ENCODE measurements at places on chromosomes 1 and 21. TPM values are rescaled to one million over a fixed set of nuclear protein-coding genes. Genes with fewer than 3 reads are reported as not detected.

The CORT gene
- not detected for total RNA-seq

The MSH4 gene
- 0.09 TPM for total RNA-seq

The HNRNPU gene
- 398 TPM for total RNA-seq

The SLAMF7 gene
- total RNA-seq: not detected

The RXFP4 gene
- not detected for total RNA-seq

The PLA2G4A gene
- 10.6 TPM for total RNA-seq

GRCh38 chr1:95716097-95716496 is 482.1 kb downstream of the RWDD3 start:
- no peaks in the 10 kb centered on the region for H3K36me3 ChIP-seq
- H3K27me3 ChIP-seq: no peaks in the 10 kb centered on the region
- H3K4me3 ChIP-seq: no peak overlapping the region

DNA sequence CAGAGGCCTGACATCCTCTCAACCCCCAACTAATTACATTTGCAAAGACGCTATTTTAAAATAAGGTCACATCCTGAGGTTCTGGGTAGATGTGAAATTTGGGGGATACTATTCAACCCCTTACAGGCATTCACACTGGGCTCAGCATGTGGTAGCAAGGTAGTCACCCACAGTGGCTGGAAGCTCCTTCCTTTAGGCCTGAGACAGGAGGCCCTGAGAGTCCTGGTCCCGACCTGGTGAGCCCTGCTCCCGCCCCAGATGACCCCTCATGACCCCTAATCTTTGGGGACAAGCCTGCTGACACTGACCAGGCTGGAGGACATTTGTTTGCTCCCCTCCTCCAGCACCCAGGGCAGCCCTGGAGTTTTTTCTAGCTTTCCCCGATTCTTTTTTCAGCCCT is 225.9 kb downstream of the DYRK1A start:
- H3K27ac ChIP-seq: no peak overlapping the region
- no peaks in the 10 kb centered on the region for H3K36me3 ChIP-seq
- DNase-seq: no peak
- H3K4me3 ChIP-seq: no peak overlapping the region
- no peaks in the 10 kb centered on the region for H3K27me3 ChIP-seq
- H3K4me1 ChIP-seq: no peaks in the 10 kb centered on the region

DNA sequence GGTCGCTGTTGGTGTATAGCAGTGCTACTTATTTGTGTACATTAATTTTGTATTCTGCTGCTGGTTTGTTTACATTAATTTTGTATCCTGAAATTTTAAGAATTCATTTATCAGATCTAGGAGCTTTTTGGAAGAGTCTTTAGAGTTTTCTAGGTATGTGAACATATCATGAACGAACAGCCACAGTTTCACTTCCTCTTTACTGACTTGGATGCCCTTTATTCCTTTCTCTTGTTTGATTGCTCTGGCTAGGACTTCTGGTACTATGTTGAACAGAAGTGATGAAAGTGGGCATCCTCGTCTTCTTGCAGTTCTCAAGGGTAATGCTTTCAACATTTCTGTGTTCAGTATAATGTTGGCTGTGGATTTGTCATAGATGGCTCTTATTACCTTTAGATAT is 1757.9 kb downstream of the BRINP3 start:
- no peak overlapping the region for H3K4me3 ChIP-seq
- DNase-seq: no peak
- H3K27me3 ChIP-seq: no peaks in the 10 kb centered on the region
- H3K36me3 ChIP-seq: no peaks in the 10 kb centered on the region
- no peak overlapping the region for H3K27ac ChIP-seq

GRCh38 chr1:100036718-100037655 is 67.2 kb downstream of the SLC35A3 start:
- H3K27ac ChIP-seq: peak overlapping the region; percentile 96
- H3K27me3 ChIP-seq: no peaks in the 10 kb centered on the region
- no peaks in the 10 kb centered on the region for H3K36me3 ChIP-seq
- peak; percentile 48 for DNase-seq
- H3K4me3 ChIP-seq: peak overlapping the region; percentile 99
- peaks cover 24% of the 10 kb centered on the region for H3K4me1 ChIP-seq

DNA sequence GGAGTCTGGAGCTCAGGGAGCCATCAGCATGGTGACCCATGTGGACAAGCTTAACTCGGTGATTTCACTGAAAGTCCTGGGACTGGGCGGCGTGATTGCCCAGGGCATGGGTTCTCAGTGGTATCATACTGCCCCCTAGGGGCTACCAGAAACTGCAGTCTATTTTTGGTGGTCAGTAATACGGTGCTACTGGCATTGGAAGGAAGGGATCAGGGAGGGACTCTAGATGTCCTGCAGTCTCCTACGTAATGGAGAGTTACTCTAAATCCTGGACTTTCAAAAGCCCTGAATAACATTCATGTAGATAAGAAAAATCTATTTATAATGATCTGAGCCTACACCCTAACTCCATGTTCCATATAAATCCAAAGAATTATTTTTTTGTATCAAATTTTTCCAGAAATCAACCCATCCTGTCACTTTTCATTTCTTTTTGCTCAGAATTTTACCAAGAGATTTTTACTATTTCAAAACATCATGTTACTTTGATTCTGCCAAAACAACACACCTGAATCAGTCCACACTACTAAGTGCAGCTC is 37.3 kb downstream of the PABPC4 start:
- no peaks in the 10 kb centered on the region for H3K4me1 ChIP-seq
- peak; percentile 75 for DNase-seq
- peaks cover 2% of the 10 kb centered on the region for H3K36me3 ChIP-seq
- H3K27me3 ChIP-seq: no peaks in the 10 kb centered on the region

GRCh38 chr1:234968451-234968850 is 160.2 kb downstream of the TOMM20 start:
- no peaks in the 10 kb centered on the region for H3K27me3 ChIP-seq
- no peak overlapping the region for H3K4me3 ChIP-seq
- DNase-seq: no peak
- no peak overlapping the region for H3K27ac ChIP-seq
- no peaks in the 10 kb centered on the region for H3K36me3 ChIP-seq

DNA sequence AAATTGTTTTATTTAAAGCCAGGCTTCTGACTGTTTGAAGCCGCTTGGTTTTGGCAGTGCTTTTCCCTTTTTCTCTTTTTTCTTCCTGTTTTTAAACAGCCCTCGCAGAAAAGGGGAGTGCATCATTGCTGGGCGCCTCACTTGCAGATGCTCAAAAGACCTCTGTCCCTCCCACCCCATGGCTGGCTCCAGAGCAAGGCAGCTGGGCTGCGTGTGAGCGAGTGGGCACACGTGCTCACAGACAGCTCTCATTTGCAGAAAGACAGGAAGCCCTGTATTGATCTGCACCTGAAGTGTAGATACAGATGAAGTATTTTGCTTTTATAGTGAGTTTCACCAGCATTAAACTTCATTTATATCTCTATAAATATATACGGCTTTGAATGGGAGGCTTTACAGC is 8.8 kb downstream of the TNR start:
- no peak overlapping the region for H3K4me3 ChIP-seq
- no peak overlapping the region for H3K27ac ChIP-seq
- H3K4me1 ChIP-seq: no peaks in the 10 kb centered on the region
- H3K36me3 ChIP-seq: no peaks in the 10 kb centered on the region
- H3K27me3 ChIP-seq: no peaks in the 10 kb centered on the region

DNA sequence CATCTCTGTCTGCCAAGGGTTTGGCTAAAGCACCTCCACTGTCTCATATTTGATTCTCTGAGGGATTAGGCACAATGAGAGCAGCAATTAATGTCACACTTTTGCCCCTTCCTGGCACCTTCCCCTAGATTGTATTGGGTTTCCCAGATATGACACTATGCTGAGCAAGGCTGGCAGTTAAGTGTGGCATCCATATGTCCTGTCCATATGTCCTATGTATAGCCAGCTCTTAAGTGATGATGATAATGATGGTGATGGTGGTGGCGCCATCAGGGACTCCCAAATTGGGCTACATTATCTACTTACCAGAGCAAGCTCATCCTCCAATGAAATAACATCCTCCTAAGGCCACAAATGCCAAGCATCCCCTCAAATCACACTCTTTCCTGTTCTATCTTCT is 13.5 kb upstream of the LORICRIN start:
- no peaks in the 10 kb centered on the region for H3K36me3 ChIP-seq
- H3K27me3 ChIP-seq: no peaks in the 10 kb centered on the region
- H3K4me1 ChIP-seq: no peaks in the 10 kb centered on the region
- no peak overlapping the region for H3K4me3 ChIP-seq
- H3K27ac ChIP-seq: no peak overlapping the region

DNA sequence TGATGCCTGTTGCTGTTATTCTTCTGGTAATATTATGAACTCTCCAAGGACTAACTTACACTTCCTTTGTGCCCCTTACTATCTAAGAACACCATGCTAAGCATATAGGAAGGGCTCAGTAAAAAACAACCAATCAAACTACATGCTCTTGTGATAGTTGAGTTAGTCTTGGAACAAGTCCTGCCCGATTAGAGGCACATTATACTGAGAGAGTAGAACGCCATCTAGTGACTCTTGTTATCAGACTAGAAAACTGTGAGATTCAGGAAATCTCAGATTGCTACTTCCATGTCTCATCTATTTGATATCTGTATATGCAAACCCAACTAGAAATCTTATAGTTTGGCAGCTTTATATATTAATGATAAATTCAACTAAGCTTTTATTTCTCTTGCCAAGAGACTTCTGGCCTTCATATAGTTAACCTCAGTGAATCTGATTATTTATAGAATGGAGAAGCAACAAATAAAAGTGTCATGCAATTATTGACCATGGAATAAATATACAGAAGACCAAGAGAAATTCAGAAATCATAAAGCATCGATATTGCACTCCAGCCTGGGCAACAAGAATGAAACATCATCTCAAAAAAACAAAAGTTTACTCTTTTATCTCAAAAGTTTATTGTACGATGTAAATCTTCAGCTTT is 7.8 kb upstream of the SRRM1 start:
- no peaks in the 10 kb centered on the region for H3K36me3 ChIP-seq
- no peak overlapping the region for H3K27ac ChIP-seq
- no peak overlapping the region for H3K4me3 ChIP-seq
- peak; percentile 79 for DNase-seq
- H3K4me1 ChIP-seq: no peaks in the 10 kb centered on the region

DNA sequence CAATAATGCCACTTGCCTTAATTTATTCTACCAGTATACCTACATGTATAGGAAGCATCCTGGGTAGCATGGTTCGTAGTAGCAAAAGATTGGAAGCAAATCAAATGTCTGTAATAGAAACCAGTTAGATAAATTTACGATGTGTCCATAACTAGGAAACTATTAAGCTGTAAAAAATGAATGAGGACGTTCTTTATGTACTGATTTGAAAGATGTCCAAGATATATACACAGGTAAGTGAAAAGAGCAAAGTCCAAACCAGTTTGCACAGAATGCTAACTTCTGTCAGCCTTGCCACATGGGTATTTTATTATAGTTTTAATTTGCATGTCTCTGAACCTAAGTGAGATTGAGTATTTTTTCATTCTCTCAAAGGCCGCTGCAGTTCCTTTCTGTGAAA is 251.8 kb upstream of the IRF2BP2 start:
- no peak for DNase-seq
- no peaks in the 10 kb centered on the region for H3K36me3 ChIP-seq
- no peaks in the 10 kb centered on the region for H3K27me3 ChIP-seq
- H3K27ac ChIP-seq: no peak overlapping the region

- no peak overlapping the region for H3K27ac ChIP-seq
- H3K4me1 ChIP-seq: no peaks in the 10 kb centered on the region
- no peak overlapping the region for H3K4me3 ChIP-seq
- no peaks in the 10 kb centered on the region for H3K27me3 ChIP-seq
- H3K36me3 ChIP-seq: no peaks in the 10 kb centered on the region
These were observed 22.9 kb downstream of the RGL1 start for GRCh38 chr1:183827801-183828200.

GRCh38 chr1:63612564-63612963 is 19.4 kb downstream of the PGM1 start:
- H3K4me3 ChIP-seq: no peak overlapping the region
- H3K36me3 ChIP-seq: no peaks in the 10 kb centered on the region
- H3K4me1 ChIP-seq: no peaks in the 10 kb centered on the region
- H3K27ac ChIP-seq: no peak overlapping the region
- no peaks in the 10 kb centered on the region for H3K27me3 ChIP-seq

DNA sequence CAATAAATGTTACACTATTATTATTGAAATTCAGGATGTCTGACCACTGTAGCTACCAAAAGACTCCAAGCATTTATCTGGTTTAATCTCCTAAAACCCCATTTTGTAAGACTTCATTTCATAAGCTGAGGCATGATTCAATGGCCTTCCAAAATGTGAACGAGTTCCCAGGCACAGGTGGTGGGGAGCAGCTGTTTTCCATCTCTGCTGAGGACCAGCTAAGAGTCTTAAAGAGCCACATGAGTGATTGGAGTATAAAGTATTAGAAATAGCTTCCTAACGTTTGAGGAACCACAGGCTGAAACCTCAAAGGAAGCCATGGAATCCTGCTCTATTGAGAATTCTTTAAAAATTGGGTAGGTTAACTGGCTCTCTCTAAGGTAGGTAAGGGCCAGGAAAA is 44.9 kb downstream of the SEC16B start:
- no peak overlapping the region for H3K4me3 ChIP-seq
- H3K27ac ChIP-seq: peak overlapping the region; percentile 100
- H3K36me3 ChIP-seq: no peaks in the 10 kb centered on the region
- H3K4me1 ChIP-seq: peaks cover 38% of the 10 kb centered on the region
- no peaks in the 10 kb centered on the region for H3K27me3 ChIP-seq
- DNase-seq: peak; percentile 5

DNA sequence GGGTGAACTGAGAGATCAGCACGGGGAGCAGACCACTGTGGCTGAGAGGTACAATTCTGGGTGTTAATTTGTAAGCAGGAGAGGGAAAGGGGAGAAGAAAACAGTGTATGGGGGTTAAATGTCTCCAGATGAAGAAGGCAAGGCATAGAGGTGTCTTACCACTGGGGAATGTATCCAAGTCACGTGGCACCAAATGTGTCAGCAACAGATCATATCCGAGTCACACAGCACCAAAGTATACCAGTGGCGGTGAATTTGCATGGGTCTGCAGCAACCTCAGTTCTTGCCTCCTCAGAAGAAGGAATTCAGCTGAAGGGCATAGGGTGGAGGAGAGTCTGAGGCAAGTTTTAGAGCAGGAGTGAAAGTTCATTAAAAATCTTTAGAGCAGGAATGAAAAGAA is 21.2 kb upstream of the SYCP1 start:
- no peaks in the 10 kb centered on the region for H3K27me3 ChIP-seq
- H3K27ac ChIP-seq: no peak overlapping the region
- no peak overlapping the region for H3K4me3 ChIP-seq
- no peak for DNase-seq

DNA sequence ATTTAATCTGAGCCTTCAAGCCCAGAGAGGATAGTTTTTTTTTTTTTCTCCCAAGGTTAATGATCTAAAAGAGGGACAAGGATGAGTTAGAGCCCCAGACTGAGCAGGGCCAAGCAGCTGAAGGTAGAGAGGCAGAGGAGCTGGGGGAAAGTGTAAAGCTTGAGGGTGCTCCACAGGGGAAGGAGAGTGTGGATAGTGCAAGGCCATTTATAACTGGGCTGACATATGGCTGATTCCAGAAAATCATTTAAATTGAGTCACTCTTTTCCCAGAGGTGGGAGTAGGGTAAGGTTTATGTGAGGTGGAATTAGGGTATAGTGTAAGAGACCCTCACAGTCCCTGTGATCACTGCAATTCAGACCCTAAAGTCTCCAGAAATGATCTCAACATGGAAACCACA is 55.8 kb downstream of the BEND5 start:
- DNase-seq: no peak
- H3K36me3 ChIP-seq: no peaks in the 10 kb centered on the region
- no peak overlapping the region for H3K27ac ChIP-seq
- H3K27me3 ChIP-seq: no peaks in the 10 kb centered on the region
- H3K4me3 ChIP-seq: no peak overlapping the region
- no peaks in the 10 kb centered on the region for H3K4me1 ChIP-seq
